T-helper 2 cell (primary cell): ENCODE measurements at places on chromosomes 12 and 14.

DNA sequence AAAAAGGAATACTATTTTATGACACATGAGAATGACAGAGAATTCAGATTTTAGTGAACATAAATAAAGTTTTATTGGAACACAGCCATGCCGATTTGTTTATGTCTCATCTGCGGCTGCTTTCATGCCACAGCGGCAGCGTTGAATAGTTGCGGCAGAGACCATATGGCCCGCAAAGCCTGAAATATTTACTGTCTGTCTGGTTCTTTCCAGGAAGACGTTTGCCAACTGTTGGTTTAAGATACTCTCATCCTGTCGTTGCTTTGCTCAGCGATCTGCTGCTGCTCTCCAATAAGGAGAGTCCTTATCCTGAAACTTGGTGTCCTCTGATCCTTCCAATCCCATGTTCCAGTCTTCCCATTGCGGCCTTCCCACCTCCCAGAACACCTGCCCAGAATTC is 89.9 kb downstream of the SLC24A4 start:
- DNase-seq = no peak

GRCh38 chr14:104805326-104805678 is 4.4 kb downstream of the ZBTB42 start:
- no peak for DNase-seq

GRCh38 chr12:45850302-45850701 is 120.8 kb downstream of the ARID2 start:
- DNase-seq = no peak

DNA sequence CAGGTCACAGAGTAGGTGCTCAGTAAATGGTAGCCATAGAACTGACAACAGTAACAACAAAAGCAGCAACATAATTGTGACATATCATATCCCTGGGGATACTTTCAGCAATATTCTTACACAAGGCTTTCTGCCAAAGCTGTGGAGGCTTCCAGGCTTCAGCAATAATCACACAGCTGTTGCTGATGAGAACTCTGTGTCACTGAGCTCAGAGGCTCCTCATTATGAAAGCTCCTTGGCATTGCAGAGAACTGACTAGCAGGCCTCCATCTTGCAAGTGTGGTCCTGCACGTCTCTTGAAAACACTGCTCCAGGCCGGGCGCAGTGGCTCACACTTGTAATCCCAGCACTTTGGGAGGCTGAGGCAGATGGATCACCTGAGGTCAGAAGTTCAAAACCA is 97.3 kb upstream of the BTG1 start:
- no peak for DNase-seq

DNA sequence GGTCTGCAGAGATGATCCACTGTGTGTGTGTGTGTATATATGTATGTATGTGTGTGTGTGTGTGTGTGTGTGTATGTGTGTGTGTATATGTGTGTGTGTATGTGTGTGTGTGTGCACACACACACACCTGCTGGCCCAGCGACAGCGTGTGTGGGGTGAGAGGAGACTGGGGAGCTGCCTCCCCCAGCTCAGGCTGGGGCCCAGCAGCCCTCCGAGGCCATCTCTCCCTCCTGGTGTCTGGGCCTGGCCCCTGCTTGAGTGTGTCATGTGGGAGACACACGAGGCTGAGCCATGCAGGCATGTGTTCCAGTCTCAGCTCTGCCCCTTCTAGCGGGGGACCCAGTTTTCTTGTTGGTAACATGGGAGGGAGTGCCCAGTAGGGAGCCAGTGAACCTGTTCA is 10.0 kb upstream of the TNFAIP2 start:
- DNase-seq = no peak

DNA sequence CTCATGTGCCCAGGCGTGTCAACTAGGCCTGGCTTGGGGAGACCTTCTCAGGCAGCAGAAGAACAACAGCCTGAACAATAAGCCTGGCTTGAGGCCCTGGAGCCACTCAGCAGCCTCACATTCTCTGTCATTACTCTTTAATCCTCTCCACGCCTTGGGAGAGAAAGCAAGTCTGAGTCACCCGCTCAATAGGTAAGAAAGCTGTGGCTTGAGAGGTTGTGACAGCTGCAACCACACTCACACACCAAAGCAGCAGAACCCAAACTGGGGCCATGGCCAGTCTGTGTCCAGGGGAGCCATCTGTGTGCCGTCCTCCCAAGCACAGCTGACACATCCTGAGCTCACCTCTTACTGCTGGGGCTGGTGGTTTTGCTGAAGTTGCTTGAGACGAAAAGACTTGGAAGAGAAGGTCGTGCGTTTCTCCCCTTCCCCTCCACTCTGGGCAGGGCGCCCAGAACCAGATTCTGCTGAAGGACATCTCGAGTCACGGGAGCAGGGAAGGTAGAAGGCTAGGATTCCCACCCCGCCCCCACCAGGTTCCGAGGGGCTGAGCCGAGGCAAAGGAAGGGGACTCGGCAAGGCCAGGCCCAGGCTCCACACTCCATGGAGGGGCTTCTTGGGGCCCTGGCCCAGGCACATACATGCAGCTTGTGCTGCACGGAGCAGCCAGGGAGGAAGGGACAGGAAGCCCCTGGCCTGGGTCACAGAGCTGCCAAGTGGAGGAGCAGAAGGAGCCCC is 5.5 kb downstream of the TMEM63C start:
- DNase-seq = no peak

- DNase-seq = no peak
Observed at GRCh38 chr12:18798535-18799361, 60.8 kb downstream of the CAPZA3 start.

- no peak for DNase-seq
Observed at GRCh38 chr12:84802161-84802560, 110.4 kb downstream of the SLC6A15 start.

- no peak for DNase-seq
Observed at GRCh38 chr14:33814010-33814409, 136.9 kb downstream of the EGLN3 start.

DNA sequence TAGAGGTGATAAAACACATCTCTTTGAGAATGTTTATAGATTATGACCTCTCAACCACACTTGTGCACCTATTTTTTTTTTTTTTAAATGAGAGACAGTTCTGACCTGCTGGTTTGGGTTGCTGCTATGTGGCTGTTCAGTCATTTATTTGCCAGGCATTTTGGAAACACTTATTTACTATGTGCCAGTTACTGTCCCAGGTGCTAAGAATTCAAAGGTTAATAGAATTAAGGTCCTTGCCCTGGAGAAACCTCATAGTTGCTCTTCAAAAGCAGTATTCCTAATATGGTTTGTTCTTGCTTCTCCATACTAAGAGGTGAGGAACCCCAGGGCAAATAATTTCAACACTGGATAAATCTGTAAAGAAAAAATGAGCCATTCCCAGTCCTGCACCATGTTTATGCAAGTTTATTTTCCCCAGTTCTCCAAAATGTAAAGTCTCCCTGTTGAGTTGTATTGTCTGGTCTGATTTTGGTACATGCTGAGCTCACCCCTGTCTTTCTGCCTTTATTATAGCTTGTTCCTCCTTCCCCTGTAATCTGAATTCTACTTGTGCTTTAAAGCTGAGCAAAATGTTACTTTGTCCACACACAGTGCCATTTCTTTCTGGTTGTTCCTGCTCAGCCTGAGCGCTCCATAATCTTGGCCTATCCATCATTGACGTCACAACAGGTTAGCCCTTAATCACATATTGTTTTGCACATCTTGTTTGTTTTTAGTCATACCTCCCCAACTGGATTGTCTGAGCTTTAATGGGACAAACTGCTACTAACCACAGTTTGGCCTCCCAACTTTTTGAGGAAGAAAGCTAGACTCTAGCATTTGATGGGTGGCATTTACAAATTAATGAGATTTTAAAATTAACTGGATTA is 56.7 kb downstream of the SRGAP1 start:
- DNase-seq = no peak

DNA sequence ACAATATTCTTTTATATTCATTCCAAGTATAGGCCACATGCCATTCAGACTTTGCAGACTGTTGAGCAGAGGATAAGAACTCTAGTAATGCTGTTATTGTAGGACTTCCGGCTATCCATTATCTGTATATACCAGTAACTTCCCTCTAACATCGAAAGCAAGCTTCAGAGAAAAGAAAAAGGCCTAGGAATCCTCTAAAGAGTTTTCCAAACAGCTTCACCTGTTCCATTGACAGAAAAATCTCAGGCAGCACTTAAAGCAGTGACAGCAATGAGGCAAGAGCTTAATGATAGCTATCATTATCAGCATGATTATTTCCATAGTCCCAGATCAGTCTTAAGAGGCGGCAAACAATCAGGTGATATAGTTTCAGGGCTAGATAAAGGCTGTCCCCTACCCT is 1.8 kb downstream of the CPNE8 start:
- no peak for DNase-seq

DNA sequence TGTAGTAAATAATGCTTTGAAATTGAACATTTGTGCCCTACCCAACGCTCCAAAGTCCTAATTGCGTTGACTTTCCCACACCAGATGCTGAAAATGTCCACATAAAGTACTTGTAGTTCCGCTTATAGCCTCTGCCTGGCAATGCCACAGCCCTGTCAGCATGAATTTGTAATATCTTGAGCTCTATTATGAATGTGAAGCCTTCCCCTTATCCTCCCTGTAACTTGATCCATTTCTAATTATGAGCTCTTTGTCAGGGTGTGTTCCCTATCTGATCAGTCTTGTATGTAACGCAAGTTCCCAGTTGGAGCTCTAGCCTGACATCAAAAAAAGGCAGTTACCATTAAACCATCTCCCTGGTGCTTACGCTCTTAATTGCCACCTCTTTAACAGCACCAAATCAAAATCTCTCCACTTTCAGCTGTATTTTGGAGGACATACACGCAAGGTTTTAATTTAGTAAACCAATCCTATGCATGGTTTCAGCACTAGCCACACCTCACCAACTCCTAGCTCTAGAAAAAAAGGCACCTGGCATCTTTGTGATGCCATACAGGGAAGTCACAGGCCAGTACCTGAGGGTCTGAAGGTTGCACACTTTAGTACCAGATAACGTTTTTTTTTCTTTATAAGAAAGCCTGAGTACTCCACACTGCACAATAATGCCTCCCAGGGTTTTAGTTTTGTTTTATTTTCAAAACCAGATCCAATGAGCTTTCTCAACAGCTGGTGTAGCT is 69.3 kb downstream of the EEA1 start:
- no peak for DNase-seq

DNA sequence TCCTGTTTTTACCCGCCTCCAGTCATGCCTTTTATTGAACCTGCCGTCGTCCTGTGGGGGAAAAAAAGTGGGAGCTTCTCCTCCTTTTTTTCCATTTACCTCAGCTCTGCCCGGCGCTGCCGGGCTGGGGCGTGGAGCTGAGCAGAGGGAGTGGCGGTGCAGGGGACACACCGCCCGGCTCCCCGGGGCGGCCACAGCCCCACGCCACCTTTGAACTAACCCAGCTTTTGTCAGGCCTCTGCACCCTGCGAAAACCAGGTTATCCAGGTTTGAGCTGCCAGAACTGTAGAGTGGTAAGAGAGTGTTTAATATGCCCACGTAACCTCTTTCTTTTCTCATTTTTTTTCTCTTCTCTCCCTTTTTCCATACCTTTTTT is 161.0 kb upstream of the FKBP4 start:
- DNase-seq = no peak

GRCh38 chr12:71164568-71165197 is 6.9 kb upstream of the TSPAN8 start:
- DNase-seq = no peak

GRCh38 chr12:90619943-90620342 is 335.0 kb downstream of the CCER1 start:
- DNase-seq = no peak

GRCh38 chr14:104472536-104473243 is 106.9 kb upstream of the C14orf180 start:
- DNase-seq = no peak

DNA sequence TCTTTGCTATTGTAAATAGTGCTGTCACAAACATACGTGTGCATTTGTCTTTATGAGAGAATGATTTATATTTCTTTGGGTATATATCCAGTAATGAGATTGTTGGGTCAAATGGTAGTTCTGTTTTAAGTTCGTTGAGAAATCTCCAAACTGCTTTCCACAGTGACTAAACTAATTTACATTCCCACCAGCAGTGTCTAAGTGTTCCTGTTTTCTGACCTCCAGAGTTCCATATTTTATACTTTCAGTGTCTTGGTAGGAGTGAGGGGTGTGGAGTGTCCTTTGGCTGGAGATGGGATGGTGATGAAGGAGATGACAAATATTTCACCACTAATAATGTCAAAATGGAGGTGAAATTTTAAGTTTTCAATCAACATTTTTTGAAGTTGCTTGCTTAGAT is 86.4 kb downstream of the DACT1 start:
- no peak for DNase-seq

- DNase-seq = no peak
Observed at GRCh38 chr12:2224961-2225360, 172.2 kb downstream of the CACNA1C start.

- no peak for DNase-seq
Observed at GRCh38 chr14:24053548-24054323, 1.9 kb downstream of the CARMIL3 start.

DNA sequence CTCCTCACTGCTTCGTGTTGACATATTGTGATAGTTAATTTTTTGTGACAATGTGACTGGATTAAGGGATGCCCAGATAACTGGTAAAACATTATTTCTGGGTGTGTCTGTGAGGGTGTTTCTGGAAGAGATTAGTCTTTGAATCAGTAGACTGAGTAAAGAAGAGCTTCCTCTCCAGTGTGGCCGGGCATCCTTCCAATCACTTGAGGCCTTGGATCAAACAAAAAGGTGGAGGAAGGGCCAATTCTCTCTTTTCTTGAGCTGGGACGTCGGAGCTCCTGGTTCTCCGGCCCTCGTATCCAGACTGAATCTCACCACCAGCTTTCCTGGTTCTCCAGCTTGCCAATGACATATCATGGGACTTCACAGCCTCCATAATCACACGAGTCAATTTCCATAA is 240.4 kb downstream of the CHST11 start:
- DNase-seq = no peak

DNA sequence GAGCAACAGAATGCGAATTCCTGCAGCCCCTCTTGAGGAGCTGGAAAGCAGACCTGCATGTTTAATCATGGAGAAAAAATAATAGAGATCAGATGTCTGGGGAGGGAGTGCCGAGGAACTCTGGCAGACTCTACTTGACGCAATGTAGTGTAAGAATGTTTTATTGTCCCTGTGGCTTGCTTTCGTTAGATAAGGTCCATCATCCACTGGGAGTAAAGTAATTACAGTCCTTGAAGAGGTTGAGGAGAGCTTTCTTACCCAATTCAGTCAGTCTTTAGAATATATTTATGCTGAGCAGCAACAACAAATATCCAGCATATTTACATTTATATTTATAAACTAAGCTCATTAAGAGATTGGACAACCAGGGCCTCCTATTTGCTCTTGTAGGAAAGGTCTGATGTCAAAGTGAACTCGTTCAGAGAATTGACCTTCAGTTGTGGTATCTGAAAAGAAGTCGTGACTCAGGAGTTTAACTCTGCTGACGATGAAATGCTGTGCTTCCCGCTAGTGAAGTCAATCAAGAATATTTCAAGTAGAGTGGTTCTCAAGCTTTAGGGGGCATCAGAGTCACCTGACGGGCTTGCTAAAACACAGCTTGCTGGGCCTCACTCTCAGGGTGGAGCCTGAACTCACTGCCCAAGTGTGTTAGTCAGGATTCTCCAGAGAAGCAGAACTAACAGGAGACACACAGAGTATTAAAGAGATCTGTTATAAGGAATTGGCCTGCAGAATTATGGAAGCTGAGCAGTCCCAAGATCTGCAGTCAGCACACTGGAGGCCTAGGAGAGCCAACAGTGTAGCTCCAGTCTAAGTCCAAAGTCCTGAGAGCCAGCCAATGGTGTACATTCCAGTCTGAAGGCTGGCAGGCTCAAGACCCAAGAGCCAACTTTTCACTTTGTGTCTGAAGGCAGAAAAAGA is 139.3 kb upstream of the LMNTD1 start:
- DNase-seq = no peak

- peak; percentile 13 for DNase-seq
Observed at GRCh38 chr12:6697584-6698351, 2.8 kb downstream of the PIANP start.
